A549 treated with GW870086 at 1 μM for 4 hours (cell line): ENCODE measurements at places on chromosomes 3 and 15. TPM values are rescaled to one million over a fixed set of nuclear protein-coding genes. Genes with fewer than 3 reads are reported as not detected.

ATG7 gene
- 14.7 to 18.6 TPM (median 16.9 TPM) in 5 replicates for total RNA-seq

CDC25A gene
- total RNA-seq = 8.4 to 10.6 TPM (median 8.9 TPM) in 5 replicates

ATP13A5 gene
- not detected in 5 replicates for total RNA-seq

GABRR3 gene
- total RNA-seq = not detected in 5 replicates

C3orf52 gene
- total RNA-seq = 10.4 to 14.0 TPM (median 11.3 TPM) in 5 replicates

LRTM1 gene
- total RNA-seq = not detected in 5 replicates

ZNF385D gene
- total RNA-seq = not detected in 5 replicates

TUSC7 gene
- total RNA-seq = not detected in 5 replicates

CCDC39 gene
- 0.17 TPM in 1 of 5 replicates, not detected in the others for total RNA-seq

CPN2 gene
- not detected in 5 replicates for total RNA-seq

GLT8D1 gene
- 31.7 to 39.6 TPM (median 38.2 TPM) in 5 replicates for total RNA-seq

PLCB2 gene
- 0.67 to 1.1 TPM (median 0.83 TPM) in 5 replicates for total RNA-seq

CAMKV gene
- 0.30 to 0.63 TPM (median 0.45 TPM) in 5 replicates for total RNA-seq
